ENCODE measurements at places on chromosomes 12 and 14.
A peak's percentile ranks its signal among the peaks of the same experiment; 100 is the strongest.

- no peak for DNase-seq
Measured at GRCh38 chr14:92334050-92334449, 11.1 kb downstream of the SLC24A4 start.

DNA sequence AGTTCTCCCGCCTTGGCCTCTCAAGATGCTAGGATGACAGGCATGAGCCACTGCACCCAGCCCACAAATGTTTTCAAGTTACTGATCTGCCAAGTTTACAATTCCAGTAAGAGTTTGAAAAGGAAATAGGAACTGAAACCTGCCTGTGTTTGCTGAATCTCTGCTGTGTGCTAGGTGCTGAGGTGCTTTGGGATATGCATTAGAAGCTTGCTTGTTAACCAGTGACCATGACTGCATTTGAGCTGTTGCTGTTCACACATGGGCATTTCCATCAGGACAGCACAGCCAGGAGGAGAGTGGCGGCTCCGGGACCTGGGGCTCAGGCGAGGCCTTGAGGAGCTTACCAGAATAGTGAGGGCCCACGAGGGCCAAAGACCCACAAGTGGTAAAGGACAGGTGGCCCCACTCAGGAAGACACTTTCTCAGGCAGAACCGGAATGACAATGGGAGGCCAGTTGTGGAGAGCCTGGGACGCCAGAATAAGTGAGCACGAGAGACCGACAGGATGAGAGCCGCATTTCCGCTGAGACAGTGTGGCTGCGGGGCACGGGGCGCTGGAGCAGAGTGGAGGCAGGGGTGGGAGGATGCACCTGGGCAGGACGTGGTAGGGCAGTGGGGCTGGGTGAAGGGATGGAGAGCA, 54.5 kb upstream of the MMP17 start:
- DNase-seq = no peak

- DNase-seq = no peak
Measured at GRCh38 chr12:95551305-95551704, at the start of gene USP44. Gene USP44, minus strand, starts transcription at chr12:95551476. Its CDS starts 17,220 bp downstream, at chr12:95534256.

GRCh38 chr14:93924592-93925355, 2.4 kb upstream of the FAM181A start:
- DNase-seq = no peak

GRCh38 chr12:70843363-70843762, 77.2 kb downstream of the PTPRR start:
- no peak for DNase-seq

DNA sequence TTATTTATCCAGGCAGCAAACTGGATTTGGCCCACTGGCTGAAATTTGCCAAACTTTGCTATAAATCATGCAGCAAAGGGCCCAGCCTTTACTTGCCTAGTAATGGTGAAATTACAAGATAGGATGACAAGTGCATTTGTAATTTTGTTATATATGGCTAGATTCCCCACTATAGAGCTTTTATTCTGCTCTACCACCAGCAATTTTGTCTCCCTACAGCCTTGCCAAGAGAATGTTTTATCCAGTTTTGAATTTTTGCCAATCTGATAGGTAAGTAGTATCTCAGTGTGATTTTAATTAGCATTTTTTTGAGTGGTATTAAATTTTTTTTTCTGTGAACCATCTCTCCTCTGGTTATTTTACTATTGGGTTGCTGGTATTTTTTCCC, 161.6 kb downstream of the SLC41A2 start:
- no peak for DNase-seq

DNA sequence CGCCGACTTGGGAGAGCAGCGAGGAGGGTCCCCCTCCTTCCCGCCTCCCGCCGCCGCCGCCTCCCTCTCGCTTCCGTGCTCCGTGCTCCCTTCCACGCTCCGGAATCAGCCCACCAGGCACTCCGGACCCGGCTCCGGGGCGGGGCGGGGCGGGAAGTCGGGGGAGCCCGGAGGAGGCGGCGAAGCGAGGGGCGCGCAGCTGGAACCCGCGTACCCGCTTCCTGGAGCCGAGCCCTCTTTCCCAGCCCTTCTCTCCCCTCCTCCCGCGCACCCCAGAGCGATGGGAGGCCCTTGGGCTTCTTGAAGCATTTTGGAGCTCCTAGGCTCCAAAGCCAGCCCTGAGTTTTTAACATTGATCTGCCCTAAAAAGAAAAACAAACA, at the start of gene SYNDIG1L:
Gene SYNDIG1L, minus strand, starts transcription at position 9 of the 381 bp plus-strand sequence. CDS start 16,466 bp downstream, outside the sequence.
- DNase-seq = no peak

- peak; percentile 61 for DNase-seq
Measured at GRCh38 chr12:92745856-92746550, 43.2 kb downstream of the PLEKHG7 start.

DNA sequence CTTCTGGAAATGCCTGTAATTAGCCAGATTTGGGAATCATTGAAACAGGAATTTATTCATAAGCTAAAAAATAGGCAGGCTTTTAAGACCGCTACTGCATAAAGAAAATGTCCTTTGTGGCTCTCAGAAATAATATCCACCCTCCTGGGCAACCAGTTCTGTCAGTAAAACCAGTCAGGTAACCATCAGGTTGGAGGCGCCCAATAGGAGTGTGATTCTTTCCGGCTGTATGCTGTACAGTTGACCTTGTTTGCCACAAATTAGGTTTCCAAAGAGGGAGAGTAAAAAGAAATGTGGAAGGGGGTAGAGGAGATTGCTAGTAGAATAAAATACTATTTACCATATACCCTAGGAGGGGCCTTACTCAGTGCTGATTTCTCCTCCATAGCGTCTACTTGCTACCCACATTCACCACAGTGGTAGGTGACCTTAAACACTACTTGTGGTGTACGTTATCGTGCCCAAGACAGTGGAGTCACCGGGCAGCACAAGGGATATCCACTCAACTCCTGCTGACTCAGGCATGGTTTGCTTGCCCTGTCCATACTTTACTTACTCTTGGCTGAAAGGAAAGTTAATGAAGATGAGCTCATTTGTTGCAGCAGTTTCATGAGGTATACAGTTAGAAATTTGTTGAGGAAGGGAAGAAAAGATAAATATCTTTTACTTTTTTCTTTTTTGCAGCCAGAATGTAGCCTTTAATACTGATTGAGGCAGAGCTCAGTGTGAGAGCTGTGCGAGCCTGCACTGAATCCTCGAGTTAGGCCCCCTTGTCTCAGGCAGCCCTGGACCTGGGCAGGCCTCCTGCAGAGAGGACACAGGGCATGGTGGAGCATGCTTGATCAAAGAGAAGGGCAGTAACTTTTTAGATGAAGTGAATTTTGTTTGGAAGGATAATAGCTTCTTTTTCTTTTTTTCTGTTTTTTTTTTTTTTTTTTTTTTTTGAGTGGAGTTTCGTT, 76.7 kb downstream of the DIP2B start:
- DNase-seq = no peak

DNA sequence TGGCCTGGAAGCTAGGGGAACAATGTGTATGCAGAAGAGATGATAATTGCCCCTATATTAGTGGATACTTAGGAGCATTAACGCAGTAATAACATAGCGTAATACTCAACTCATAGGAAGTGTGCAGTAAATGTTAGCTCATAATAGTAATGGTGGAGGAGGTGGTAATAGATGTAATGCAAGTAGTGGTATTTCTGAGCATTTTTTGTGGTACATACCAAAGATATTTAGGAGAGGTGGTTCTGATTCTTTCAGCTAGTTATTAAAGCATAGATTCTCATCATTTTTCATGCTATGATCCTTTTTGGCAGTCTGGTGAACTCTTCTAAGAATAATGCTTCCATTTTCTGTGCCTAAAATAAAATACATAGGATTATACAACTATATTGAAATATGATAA, 233.1 kb downstream of the PTPRO start:
- no peak for DNase-seq

GRCh38 chr14:47262801-47263200, 412.6 kb downstream of the MDGA2 start:
- no peak for DNase-seq

GRCh38 chr12:1533602-1534304, 60.6 kb downstream of the FBXL14 start:
- no peak for DNase-seq

DNA sequence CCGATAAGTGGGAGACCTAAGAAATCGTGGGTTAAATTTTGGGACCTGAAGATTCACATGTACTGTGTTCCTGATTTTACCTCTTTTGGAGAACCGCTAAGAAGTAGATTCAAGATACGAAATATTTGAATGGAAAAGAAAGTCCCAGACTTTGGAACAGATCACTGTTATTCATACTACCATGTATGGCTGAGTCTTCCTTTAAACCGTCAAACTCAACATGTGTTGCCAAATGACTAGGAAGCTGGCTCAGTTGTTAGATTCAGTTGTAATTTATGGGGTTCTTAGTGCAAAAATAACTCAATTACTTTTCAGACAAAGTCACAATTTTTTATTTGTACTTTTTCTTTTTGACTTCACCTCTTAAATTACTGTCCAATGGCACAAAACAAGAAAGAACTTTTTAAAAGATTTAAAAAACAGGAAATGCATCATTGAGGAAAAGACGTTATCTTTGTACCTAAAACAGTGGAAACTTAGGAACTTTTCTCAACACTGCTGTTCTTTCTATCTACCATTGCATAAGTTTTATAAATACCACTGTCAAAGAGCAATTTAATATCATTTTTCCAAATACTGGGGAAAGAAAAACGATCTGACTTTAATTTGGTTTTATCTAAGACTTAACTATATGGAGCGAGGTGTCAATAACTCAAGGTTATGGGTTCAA, 15.7 kb downstream of the RERG start:
- DNase-seq = no peak

DNA sequence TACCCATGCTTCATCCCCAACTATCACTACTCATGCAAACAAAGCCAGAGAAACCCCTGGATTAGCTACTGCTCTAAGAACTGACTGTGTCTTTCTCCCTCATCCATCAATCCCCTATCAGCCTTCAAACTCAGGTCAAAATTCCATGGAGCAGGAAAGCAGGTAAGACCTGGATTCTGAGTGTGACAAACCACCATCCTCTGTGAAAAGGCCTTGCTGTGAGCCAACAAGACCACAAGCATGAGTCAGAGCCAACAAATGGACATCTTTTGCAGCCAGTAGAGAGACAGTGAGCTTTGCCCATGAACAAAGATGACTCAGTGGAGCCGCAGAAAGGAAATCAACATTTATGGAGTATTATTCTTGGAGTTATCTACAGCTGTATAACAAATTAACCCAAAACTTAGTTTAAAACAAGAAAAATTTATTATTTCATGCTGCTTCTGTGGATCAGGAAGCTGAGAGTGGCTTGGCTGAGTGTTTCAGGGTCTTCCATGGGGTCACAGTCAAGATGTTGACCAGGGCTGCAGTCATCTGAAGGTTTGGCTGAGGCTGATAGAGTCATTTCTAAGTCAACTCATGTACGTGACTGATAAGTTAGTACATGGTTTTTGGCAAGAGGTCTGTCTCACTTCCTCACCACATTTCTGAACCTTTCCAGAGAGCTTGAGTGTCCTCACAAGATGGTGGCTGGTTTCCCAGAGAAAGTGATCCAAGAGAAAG, 61.1 kb downstream of the PITPNM2 start:
- DNase-seq = peak; percentile 84

- DNase-seq = no peak
Measured at GRCh38 chr14:49858383-49858782, 5.8 kb upstream of the NEMF start.

DNA sequence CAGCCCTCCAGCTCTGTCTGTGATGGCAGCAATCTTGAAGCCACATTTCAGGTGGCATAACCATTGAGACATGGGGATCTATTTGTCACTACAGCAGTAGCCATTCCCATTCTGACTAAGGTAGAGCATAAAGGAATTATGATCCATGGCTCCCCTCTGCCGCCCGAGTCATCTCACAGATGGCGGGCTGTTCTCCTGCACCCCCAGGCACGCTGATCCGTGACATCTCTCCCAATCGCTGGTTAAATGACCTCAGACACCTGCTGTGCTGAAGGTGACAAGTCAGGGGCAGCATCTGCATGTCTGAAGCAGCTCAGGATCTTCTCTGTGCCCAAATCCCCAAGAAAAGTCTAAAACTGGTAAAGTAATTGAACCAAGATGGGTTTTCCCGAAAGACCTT, 124.3 kb downstream of the ZFP36L1 start:
- DNase-seq = no peak

GRCh38 chr12:97500537-97500936, 37.9 kb downstream of the RMST start:
- DNase-seq = no peak

DNA sequence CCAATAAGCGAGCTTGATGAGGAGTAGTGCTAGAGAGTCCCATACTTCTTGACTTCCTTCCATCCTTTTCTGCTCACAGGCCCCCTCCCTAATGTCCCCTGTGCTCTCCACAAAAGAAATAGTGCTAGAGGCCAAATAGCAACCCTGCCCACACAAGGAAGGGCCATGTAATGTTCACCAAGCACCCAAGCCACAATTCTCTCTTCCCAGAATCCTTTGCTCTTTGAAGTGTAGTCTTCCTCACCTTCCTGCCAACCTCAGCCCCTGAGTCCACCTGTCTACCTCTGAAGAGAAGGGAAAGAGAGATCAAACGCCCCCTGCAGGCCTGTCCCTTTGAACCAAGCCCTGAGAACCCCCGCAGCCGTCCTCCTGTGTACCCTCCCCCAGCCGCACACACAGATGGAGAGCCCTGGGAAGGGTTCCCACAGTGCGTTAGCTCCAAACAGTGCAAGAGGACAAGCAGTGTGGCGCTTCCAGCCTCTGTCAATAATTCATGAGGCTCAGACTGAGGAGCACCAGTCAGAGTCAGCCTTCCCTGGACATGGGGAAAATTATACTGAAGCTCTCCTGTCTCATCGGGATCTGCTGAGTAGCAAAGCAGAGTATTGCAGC, 1.9 kb upstream of the DHRS4 start:
- DNase-seq = no peak

DNA sequence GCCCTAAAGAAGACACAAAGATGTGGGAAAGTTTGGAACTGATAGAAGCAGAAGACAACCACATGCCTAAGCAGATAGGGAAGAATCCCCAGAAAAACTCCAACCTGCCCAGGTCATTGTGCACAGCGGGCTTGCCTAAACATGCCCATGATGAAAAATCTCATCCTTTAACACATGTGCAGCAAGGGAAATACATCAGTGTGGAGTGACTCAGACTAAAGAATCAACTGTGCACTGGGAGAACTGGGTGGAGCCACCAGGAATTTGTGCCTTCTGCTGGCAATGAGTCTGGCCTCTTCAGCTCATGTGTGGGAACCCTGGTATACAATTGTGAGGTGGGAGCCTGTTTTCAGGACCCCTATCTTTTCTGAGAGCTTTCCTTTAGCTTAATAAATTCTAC, 398.5 kb downstream of the FSCB start:
- no peak for DNase-seq

- no peak for DNase-seq
Measured at GRCh38 chr14:75823334-75823733, 158.5 kb downstream of the TGFB3 start.
